ENCODE measurements at places on chromosomes 3 and 15.

DNA sequence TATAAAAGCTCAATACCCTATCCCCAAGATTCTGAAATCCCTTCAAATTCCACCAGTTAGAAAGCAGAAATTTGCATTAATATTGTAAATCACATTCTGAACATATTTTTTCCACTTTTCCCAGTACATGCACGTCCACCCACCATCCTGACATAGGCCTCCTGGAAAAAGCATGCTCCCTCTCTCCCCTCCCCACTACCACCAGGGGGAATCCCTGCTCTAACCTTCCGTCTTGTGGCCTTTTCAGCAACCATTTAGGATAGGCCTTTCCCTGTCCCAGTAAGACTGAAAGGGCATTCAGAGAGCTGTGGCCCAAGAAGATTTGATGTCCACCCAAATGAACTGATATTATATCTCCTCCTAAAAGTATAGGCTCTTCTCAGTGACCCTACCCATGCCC is 182.1 kb downstream of the ARRDC4 start:
- DNase-seq = no peak

- DNase-seq = peak; percentile 41
Measured at GRCh38 chr3:42247576-42248027, 18.4 kb downstream of the CCK start.

DNA sequence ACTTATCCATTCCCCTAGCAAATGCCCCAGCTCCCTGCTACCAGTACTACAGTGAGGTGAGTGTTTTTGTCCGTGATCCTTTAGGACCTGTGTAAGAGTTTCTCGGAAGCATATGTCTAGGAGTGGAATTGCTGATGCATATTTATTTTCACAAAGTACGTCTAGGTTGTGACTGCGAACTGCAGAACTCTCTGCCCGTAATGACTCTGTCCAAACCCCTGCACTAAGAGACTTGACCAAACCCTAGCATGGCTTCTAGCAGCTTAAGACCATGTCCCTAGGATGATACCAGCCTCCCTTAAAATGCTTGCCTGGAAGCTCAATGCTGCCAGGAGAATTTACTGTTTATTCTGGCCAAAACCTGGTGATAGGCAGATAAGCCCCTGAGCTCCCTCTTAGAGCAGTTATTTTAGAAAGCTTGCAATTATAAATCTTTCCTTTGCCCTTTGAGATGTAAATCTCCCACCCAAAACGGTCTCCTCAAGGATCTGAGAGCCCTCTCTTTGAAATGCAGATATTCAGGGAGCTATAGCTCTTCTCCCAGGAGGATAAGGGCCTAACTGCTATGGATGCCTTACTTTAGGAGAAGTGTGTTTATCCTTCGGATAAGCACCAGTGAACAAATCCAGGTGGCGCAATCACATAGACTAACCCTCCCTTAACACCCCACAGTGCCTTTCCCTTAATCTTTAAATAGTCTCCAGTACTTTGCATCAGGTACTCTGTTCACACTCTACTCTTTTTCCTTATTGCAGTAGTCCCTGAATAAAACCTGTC is 14.7 kb upstream of the CA12 start:
- DNase-seq = no peak

DNA sequence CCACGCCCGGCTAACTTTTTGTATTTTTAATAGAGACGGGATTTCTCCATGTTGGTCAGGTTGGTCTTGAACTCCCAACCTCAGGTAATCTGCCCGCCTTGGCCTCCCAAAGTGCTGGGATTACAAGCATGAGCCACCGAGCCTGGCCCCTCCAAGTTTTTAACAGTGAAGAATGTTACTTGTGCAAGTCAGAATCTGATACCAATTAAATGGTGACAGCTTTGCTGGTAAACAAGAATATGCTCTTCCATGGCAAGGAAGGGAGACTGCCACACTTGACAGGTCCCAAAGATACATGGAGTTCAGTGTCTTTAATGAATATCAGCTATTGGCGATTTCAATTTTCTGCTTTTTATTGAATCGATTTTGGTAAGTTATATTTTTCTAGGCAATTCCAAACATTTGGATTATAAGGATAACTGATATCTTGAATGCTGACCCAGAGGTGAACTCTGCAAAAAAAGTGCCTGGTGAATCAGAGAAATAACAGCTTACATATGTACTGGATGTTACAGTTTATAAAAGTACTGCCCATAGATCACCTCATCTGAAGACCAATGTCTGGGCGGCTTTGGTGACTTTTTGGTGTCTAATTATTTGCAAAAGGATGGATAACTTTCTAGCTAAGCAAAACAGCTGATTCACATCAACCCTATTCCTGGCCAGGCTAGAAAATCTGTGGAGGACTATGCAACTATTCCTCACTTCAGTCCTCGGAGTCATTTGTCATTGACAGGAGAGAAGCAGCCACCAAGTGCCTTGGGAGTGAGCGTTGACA is 1.2 kb downstream of the PARP16 start:
- DNase-seq = no peak

DNA sequence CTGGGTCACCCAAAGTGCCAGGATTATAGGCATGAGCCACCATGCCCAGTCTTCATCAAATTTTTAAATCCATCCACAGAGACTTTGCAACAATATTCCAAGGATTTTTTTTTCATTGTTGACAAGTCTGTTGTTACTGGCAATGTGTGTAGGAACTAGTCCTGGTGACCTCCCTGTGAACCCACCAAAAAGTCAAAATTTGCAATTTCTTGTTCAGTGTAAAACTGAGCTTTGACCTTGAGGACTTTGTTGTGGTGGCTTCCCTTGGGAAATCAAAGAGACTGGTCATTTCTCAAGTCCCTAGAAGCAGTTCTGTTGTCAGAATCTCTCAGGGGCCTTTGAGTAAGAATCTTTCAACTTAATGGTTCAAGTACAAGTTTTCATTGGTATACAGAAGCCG is 36.9 kb upstream of the COL8A1 start:
- no peak for DNase-seq

- no peak for DNase-seq
Measured at GRCh38 chr3:48804930-48805329, 42.7 kb downstream of the PRKAR2A start.

GRCh38 chr15:71094137-71094536 is 21.1 kb upstream of the THSD4 start:
- no peak for DNase-seq

GRCh38 chr3:15982667-15983196 is 185.0 kb upstream of the ANKRD28 start:
- DNase-seq = no peak

DNA sequence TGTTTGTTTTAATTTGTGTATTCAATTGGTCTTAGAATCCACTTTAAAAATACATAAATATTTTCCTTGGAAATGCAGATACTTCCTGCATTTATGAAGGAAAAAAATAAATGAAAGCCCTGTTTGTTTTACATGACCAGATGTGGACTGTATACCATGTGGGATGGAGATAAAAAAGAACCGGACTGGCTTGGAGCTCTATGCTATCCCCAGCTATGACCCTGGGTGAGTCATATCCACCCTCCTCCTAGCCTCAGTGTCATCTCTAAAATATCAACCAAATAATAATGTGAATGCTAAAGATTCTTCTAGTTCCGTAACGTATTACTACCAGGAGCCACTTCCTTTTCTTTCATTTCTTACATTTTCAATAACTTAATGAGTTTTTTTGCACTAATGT is 44.5 kb upstream of the PDZRN3 start:
- no peak for DNase-seq

DNA sequence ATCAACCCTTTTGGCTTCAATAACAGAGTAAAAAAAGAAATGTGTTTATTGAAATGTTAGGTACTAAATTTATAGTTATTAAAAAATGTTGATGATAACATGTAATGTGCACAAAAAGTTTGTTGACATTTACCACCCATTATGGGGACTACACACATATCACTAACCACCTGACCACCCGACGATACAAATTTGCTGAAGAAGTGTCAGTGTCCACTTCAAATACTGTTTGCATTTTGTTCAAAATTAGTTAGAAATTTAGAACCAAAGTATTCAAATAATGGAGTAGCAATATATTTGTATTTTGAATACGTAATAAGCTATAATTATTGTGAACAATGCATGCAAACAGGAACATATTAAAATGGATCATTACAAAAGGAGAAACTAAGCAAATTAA is 54.4 kb downstream of the KCNH8 start:
- no peak for DNase-seq

DNA sequence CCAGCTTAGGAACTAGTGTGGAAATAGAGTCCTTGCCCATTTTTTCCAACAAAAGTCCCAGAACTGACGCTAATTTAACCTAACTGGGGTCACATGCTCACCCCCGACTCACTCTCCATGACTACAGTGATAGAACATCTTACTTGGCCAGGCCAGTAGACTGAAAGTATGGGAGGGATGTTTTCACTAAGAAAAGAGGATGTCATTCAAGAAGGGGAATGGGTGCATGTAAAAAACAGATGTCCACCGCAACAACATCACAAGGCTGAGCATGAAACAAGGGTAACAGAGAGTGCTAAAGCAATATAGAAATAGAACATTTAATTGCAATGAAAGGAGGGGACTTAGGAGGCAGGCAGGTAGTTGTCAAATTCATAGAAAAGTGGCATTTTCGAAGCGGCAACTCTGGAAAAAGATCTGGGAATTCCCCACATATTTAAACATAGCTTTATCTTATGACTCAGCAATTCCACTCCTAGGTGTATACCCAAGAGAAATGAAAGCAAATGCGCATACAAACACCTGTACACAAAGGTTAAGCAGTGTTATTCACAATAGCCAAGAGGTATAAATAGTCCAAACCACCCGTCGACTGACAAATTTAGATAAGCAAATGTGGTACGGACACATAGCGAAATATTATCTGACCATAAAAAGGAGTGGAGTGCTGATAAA is 41.1 kb upstream of the UBE2E2 start:
- DNase-seq = no peak

DNA sequence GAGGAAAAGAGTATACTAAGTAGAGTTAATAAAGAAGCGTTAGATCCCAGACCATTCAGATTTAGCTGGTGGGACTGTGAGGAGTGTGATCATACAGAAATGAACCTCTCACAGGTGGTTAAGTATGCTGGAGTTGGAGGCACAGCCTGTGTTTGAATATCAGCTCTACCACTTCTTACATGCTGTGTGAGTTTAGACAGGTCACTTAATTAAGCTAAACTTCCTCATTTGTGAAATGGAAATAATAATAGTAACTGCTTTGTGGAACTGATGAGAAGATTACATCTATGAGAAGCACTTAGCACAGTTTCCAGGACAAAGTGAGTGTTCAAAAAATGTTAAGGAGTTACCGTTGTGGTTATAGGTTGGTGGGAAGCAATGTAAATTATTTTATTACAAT is 8.4 kb downstream of the ACP3 start:
- no peak for DNase-seq

- DNase-seq = no peak
Measured at GRCh38 chr3:130488288-130488687, 28.7 kb upstream of the COL6A6 start.

Data from central memory CD4-positive, alpha-beta T cell (primary cell).